Pancreas (tissue), 10 donors: ENCODE measurements at places on chromosomes 3 and 15. TPM values are rescaled to one million over a fixed set of nuclear protein-coding genes. Genes with fewer than 3 reads are reported as not detected.

GOLGA8M gene
- total RNA-seq, result 2.1 TPM

MINAR1 gene
- 1.6 TPM for total RNA-seq

TMEM39A gene
- total RNA-seq, result 32.5 TPM

SLC22A14 gene
- total RNA-seq, result not detected

LEKR1 gene
- 2.6 TPM for total RNA-seq

XPC gene
- total RNA-seq, result 20.0 TPM

THUMPD3 gene
- 22.5 TPM for total RNA-seq

SAMMSON gene
- not detected for total RNA-seq

PLCL2 gene
- total RNA-seq, result 6.3 TPM

VWA5B2 gene
- 7.9 TPM for total RNA-seq

MESP2 gene
- 0.38 TPM for total RNA-seq

AGBL1 gene
- not detected for total RNA-seq

BBX gene
- 31.4 TPM for total RNA-seq

CACNA2D2 gene
- total RNA-seq, result 2.8 TPM

RPL32 gene
- total RNA-seq, result 955 TPM

MED12L gene
- total RNA-seq, result 0.35 TPM

GOLGA8S gene
- 1.2 TPM for total RNA-seq

TTC23 gene
- 7.5 TPM for total RNA-seq

TMPRSS7 gene
- total RNA-seq, result not detected

PATL2 gene
- 0.87 TPM for total RNA-seq

SENP7 gene
- total RNA-seq, result 13.7 TPM

KIF15 gene
- total RNA-seq, result 0.38 TPM

TM4SF18 gene
- 3.5 TPM for total RNA-seq

CD80 gene
- 0.32 TPM for total RNA-seq

FOXL2NB gene
- total RNA-seq, result not detected

TMEM266 gene
- 4.8 TPM for total RNA-seq

CX3CR1 gene
- 13.0 TPM for total RNA-seq

ARHGAP11A gene
- 3.2 TPM for total RNA-seq

DMXL2 gene
- total RNA-seq, result 6.6 TPM

ZDHHC23 gene
- 4.7 TPM for total RNA-seq

SLC28A1 gene
- 0.19 TPM for total RNA-seq

ILDR1 gene
- total RNA-seq, result 6.3 TPM

PLSCR2 gene
- 0.83 TPM for total RNA-seq

TMEM108 gene
- 0.59 TPM for total RNA-seq

HGD gene
- 9.8 TPM for total RNA-seq

RASGRP1 gene
- 4.3 TPM for total RNA-seq
